ENCODE measurements at places on chromosomes 13 and 19.

GRCh38 chr13:91331047-91331915 is 16.2 kb upstream of the MIR17HG start:
- no peak for DNase-seq

- no peak for DNase-seq
These were observed 2.0 kb upstream of the GRK1 start for GRCh38 chr13:113664751-113665596.

DNA sequence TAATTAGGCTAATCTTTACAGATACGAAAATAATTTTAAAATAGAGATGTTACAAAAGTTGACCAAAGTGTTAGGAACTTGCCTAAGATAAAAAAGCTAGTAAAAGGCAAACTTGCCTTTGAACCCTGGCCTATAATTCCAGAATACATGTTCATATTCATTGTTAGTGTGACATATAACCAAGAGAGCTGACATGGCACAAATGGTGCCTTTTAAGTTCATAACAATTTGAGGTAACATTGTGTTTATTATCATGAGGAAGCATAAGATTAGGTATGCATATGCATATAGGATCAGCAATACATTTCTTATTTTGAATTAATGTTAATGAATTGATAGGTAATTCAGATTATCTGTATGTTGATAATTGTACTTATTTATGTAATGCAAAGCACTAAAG is 1537.9 kb upstream of the PRR20A start:
- no peak for DNase-seq

DNA sequence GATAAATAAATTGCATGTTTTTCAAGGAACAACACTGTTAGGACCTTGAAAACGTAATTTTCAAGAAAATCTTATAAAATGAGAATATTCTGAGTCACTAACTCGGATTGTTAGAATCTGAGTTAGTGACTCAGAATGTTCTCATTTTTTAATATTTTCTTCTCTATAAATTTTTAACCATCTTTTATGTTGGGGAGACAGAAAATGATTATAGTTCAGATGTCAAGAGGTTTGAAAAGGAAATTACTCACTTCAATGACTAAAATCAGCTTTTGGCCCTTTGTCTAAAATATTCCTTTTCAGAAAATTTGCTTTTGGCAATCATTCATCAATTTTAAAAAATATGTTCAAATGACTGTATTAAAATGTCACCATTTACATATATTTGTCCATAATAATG is 264.2 kb upstream of the EDNRB start:
- no peak for DNase-seq

GRCh38 chr13:90552702-90553101 is 794.8 kb upstream of the MIR17HG start:
- no peak for DNase-seq

DNA sequence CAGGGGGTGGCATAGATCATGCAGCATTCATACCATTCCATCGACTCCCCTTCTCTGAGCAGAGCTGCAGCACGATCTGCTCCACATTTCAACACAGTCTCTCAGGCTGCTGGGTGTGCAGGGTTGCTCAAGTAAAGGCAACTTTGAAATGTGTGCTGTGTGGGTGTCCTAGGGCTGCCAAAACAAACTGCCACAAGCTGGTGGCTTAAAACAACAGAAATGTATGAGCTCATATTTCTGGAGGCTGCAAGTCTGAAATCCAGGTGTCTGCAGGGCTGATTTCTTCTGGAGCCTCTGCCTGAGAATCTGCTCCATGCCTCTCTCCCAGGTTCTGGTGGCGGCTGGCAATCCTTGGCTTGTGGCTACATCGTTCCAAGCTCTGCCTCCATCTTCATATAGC is 63.7 kb upstream of the WDFY2 start:
- no peak for DNase-seq

- no peak for DNase-seq
These were observed 421.1 kb downstream of the FGF9 start for GRCh38 chr13:22091971-22092300.

DNA sequence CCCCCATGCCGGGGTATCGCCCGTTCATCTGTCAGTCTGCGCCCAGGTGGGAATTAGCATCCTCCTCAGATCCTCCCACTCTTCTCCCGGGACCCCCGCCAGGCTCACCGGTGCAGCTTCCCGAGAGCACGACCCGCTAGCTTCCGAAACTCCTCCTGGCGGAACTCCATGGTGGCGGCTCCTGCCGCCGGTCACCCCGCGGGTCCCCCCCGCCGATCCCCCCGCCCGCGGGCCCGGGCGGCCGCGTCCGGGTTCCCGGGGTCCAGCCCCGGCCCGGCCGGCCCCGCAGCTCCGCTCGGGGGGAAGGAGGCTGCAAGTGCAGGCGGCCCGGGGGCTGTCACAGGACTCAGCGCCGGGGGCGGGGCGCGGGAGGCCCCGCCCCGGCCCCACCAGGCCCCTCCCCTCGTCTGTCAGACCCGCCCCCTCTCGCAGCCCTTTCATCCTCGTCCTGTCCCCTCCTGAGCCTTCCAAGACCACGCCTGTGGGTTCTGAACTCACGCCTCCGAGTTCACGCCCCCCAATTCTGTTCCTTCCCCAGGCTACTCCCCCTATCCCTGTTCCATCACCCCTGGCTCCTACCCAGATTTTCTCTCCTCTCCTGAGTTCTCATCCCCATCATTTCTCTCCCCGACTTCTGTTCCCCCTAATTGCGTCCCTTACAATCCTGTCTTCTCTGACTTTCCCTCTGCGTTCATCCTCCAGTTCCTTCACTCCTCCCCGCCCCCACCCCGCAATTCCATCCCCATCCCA is at the start of gene SLC17A7:
Gene SLC17A7, minus strand, starts transcription at position 318 of the 750 bp plus-strand sequence. Its CDS starts 148 bp downstream, at position 170.
- DNase-seq, result no peak

DNA sequence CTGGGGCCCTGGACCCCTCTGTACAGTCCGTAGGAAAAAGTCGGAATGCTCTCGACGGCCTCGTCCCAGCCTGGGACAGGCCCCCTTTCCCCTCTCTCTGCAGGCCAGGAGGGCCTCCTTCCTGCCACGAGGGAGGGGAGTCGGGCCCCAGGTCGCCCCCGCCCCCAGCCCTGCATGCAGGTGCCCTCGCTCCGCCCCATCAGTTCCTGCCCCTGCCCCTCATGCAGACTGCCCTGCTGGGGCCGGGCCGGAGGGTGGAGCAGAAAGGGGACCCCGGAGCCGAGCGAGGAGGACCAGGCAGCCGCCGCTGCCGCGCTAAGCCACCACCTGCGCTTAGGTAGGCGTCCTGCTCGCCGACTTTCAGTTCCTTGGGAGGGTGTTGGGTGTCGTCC is 7.3 kb downstream of the LYL1 start:
- DNase-seq, result no peak

GRCh38 chr19:50515168-50515561 is 1.5 kb upstream of the ASPDH start:
- no peak for DNase-seq

DNA sequence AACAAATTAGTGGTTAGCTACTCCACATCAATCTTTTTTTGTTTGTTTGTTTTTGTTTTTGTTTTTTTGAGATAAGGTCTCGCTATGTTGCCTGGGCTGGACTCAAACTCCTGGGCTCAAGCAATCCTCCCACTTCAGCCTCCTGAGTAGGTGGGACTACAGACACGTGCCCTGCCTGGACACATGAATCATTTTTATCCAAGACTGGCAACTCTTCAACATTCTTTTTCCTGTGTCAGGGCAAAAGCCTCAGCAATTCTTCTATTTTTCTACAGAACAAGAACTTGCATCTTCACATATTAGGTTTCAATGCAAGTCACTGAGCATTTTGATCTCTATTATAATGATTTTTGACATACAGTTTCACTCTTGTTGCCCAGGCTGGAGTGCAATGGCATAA is 76.8 kb upstream of the LRCH1 start:
- no peak for DNase-seq

DNA sequence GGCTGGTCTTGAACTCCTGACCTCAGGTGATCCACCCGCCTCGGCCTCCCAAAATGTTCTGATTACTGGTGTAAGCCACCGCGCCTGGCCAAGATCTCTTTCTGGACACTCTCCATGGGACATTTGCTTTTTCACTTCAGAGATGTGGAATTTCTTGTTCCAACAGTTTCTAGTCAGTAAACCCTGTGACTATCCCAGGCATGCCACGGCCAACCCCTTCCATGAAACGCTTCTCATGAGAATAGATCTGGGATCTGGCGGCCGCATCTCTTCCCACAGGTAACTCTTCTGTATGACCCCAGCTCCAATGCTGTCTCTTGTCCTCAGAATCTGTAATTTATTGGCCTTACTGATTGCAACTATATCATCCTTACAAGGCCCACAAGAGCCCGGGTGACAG is 16.2 kb downstream of the PLPP2 start:
- DNase-seq, result no peak

DNA sequence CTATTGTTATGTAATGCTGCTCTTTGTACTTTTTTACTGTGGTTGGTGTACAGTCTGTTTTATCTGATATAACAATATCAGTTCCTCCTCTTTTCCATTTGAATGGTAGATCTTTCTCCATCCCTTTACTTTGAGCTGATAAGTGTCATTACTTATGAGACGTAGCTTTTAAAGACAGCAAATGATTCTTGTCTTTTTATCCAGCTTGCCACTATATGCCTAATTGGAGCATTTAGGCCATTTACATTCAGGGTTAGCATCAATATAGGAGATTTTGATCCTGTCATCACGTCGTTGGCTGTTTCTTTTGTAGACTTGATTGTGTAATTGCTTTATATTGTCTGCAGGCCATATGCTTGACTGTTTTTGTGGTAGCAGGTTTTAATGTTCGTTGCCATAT is 894.2 kb upstream of the ATXN8OS start:
- no peak for DNase-seq

GRCh38 chr19:33416307-33417215 is 43.1 kb downstream of the CEBPG start:
- DNase-seq, result no peak

GRCh38 chr13:27276188-27276587 is 5.6 kb downstream of the RASL11A start:
- DNase-seq, result no peak

- DNase-seq, result no peak
These were observed 8.2 kb upstream of the ZNF77 start for GRCh38 chr19:2952953-2953481.

- DNase-seq, result no peak
These were observed 43.2 kb downstream of the SUGT1 start for GRCh38 chr13:52695856-52696255.

DNA sequence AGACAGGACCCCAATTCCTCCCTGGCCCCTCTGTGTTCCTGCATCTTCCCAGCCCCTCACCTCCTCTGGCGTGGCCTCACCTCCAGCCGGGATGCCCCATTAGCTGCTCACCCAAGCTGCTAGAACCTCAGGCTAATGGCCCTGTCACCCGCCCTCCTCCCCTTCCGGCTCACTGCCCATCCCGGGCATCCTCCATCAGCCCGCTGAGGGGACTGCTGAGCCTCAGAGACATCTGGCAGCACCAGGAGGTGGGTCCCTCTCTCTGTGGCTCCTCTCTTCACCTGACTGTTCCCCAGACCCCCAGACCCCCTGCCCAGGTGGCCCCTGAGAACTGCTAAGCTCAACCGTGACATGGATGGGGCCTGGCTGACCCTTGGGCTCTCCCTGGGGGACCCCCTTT is 2.9 kb downstream of the FFAR1 start:
- no peak for DNase-seq

- DNase-seq, result no peak
These were observed 99.0 kb upstream of the HTR2A start for GRCh38 chr13:46995874-46996273.

GRCh38 chr19:56269348-56269747 is 3.2 kb upstream of the EDDM13 start:
- no peak for DNase-seq

GRCh38 chr13:65342541-65343337 is 1887.4 kb downstream of the PCDH9 start:
- no peak for DNase-seq

- no peak for DNase-seq
These were observed 1.3 kb upstream of the CCNE1 start for GRCh38 chr19:29810504-29810871.

DNA sequence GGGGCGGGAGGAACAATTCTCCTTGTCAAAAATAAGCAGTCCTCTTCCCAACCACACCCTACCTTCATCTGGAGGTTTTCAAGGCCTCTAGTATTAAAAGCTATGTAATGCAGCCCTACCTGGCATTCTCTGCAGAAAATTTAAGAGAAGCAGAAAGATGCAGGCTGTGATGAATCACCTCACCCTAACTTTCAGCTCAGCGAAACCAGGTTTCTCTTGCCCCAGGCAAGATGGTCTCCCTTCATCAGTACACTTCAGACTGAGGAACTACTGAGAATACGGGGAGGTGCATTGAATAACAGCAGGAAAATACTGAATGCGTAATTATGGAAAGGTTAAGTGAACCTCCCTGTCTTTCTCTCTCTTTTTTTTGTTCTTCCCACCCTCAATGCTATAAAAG is 437.6 kb upstream of the KLF12 start:
- no peak for DNase-seq

DNA sequence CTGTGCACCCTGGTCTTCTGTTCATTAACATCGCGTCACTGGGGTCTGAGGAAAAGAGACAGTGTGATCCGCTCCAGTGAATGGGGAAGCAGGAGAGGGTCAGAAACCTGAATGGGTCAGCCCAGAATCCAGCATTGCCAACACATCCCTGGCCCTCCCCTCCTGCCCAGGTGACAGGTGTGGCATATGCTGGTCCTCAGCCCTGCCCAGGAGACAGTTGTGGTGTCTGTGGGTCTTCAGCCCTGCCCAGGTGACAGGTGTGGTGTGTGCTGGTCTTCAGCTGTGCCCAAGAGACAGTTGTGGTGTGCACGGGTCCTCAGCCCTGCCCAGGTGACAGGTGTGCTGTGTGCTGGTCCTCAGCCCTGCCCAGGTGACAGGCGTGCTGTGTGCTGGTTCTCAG is 8.0 kb downstream of the TFDP1 start:
- no peak for DNase-seq

DNA sequence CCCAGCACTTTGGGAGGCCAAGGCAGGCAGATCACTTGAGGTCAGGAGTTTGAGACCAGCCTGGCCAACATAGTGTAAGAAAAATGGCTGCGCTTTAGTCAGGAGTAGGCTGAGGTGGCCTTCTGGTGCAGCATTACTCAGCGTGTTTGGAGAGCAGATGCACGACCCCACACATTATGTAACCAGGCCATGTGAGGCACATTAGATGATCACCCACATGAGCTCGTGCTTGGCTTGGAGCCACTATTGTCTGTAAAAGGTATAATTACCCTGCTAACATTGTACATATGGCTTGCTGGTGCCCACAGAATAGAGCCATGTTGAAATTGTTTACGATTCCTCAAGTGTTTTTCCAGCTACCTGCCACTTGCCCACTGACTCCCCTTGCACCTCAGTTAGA is 24.0 kb upstream of the SCEL start:
- no peak for DNase-seq
